Stimulated activated CD4-positive, alpha-beta T cell treated with anti-CD3 and anti-CD28 coated beads, Interleukin-1b, Interleukin-23, amount 100 ng/mL, for 24 hours (primary cell): ENCODE measurements at places on chromosomes 16 and 17.

DNA sequence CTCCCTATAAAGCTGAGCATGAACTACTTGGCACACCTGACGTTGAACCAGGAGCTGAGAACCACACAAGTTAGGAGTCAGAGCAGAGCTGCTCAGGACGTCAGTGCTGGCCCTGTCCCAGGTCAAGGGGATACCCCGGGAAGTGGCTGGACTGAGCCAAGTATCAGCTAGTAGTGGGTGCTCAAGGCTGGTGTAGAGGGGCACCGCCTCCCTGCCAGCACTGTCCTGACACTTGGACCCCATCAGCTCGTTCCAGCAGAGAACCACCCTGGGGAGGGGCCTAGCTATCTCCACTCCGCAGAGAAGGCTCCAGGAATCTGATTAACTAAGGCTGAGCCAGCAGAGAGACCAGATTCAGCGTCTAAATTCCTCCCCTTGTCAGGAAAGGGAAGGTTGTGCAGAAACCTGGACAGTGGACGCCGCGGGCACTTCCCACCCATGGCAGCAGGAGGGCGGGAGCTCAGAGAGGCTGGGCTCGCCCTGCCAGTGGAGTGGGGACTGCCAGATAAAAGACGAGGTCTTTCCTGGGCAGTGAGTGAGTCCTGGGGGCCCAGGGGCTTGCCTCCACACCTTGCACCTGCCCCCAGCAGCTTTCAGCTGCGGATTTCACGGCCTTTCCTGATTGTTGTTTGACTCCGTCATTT, 21.0 kb downstream of the C16orf90 start:
- no peak for DNase-seq

DNA sequence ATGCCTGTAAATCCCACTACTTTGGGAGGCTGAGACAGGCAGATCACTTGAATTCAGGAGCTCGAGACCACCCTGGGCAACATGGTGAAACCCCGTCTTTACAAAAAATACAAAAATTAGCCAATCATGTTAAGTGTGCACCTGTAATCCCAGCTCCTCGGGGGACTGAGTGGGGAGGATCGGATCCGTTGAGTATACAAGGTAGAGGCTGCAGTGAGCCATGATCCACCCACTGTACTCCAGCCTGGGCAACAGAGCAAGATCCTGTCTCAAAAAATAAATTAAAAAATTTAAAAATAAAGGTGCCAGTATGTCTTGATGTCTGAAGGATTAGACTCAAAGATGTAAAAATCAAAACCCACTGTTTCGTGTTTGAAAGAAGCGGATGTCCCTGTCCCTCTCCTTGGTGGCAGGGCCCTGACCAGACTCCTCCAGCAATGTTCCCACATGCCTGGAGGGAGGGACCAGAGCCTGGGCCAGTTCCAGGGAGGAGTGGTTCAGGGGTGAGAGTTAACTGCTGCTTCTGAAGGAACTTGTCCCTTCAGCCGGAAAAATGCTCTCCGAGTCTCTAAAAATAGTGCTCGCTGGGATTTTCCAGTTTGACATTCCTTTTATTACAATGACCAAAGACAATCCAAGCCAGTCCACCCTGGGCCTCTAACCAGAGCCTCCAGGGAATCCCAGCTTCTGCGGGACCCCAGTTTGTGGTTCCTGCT, 9.4 kb upstream of the CMTM4 start:
- no peak for DNase-seq

DNA sequence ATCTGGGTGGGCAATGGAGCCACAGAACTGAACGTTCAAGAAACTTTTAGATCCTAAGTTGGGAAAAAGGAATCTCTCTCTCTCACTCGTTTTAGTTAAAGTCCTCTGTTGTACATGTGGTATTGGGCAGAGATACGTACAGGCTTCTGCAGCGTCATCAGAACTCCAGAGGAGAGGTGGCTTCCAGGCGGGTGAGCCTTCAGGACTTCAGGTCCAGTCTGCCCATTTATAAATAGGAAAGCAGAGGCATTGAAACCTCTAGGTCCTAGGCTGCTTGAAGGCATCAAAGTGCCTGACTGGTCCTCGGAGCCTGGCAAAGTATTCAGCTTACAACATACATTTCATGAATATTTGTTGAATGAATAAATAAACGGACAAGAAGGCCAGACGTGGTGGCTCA, 8.1 kb upstream of the TNFRSF13B start:
- no peak for DNase-seq

GRCh38 chr16:2039274-2040031, 8.2 kb downstream of the NTHL1 start:
- no peak for DNase-seq

GRCh38 chr16:1407753-1408152, 6.8 kb downstream of the UNKL start:
- DNase-seq, result no peak

DNA sequence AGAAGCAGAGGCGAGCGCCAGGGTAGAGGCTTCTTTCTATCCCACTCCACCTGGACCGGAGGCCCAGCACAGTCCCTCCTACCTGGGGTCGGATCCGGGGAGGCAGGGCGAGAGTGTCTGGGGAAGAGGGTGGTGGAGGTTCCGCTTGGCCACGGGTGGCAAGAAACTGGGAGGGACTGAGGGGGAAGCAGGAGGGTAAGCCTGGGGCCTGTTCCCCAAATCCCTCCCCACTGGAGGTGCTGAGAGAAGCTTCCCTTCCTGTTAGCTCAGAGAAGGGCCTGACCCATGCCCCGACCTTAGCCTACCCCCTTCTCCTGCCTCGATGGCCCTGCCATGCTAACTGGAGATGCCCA, 1.8 kb upstream of the TPPP3 start:
- no peak for DNase-seq

DNA sequence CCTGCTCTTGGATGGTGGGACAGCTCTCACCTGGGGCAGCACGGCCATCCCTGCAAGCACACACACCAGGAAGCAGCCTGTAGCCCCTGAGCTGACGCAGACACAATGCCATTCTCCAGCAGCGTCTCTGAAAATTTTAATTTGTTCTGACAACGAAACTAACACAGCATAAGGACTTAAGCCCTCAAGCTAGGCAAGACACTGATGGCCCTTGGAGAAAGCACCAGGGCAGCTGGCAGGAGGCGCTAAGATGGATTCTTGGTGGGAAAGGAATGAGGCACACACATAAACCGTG, 2.7 kb upstream of the LIMD2 start:
- DNase-seq, result no peak

DNA sequence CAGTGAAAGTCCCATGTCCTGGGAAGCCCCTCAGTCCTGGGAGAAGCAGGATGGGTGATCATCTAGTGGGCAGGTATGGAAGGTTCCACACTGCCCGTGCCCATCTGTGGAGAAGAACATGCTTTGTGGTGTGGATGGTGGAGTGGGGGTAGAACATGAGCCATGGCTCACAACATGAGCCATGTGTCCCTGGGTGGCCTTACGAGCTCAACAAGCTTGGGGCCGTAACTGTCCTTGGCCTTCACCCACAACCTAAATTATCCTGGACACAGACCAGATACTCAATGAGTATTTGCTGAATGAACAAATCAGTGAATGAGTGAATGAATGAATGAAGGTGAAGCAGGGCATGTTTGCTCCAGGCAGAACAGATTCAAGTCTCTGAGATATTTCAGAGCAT, 13.5 kb downstream of the SOX8 start:
- DNase-seq, result no peak

- DNase-seq, result no peak
Observed at GRCh38 chr16:19876501-19877059, 8.1 kb downstream of the GPRC5B start.

- no peak for DNase-seq
Observed at GRCh38 chr16:64094181-64094965, 1027.5 kb downstream of the CDH11 start.

GRCh38 chr16:3643095-3643730, 11.3 kb upstream of the DNASE1 start:
- no peak for DNase-seq

DNA sequence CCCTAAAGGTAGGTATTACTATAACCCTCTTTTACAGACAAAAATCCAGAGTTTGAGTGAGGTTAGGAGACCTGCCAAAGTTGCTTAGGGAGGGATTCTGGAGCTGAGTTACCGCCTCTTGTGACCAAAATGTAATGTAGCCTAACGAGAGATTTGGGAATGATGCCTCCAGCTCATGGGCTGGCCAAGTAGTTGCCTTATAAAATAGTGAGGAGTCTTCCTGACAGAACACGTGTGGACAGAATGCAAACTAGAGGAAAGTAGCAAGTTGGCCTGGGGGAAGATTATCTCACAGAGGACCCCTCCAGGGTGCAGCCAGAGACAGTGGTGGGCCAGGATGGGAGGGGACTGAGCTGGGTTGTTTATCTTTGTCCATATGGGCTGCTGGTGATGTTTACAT, 543.7 kb upstream of the CDH11 start:
- no peak for DNase-seq

DNA sequence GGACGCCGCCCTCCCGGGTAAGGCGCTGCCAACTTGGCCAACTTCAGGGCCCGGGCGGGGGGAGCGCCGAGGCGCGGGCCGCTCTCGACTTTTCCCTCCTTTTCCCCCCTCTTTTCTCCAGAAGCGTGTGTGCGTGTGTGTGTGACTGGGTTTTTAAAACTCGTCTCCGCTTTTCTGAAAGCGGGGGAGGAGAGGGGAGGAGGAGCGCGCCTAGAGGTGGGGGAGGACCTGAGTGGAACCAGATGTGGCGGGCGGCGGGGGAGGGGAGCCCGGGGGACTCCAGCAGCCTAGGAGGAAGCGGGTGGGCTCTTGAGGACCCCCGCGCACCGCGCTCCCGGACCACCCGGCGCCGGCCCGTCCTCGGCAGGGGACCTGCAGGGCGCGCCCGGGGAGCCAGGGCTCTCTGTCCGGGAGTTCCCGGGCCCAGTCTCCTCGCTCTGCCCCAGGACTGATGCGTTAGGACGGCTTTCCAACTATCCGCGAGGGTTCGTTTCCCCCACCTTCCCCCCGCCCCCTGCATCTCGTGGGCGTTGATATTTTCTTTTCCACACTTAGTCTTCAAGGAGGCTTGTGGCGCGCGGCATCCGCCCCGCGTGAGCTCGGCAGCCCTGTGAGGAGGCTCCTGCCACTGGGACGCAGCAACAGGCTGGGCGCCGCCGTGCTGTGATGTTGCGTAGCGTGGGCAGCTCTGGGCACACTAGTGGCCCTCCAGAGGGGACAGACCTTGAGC, 599 bp downstream of the MRC2 start:
- no peak for DNase-seq

GRCh38 chr17:72358465-72358864, 237.6 kb downstream of the SOX9 start:
- no peak for DNase-seq

- no peak for DNase-seq
Observed at GRCh38 chr16:24728011-24728410, 1.4 kb upstream of the TNRC6A start.

DNA sequence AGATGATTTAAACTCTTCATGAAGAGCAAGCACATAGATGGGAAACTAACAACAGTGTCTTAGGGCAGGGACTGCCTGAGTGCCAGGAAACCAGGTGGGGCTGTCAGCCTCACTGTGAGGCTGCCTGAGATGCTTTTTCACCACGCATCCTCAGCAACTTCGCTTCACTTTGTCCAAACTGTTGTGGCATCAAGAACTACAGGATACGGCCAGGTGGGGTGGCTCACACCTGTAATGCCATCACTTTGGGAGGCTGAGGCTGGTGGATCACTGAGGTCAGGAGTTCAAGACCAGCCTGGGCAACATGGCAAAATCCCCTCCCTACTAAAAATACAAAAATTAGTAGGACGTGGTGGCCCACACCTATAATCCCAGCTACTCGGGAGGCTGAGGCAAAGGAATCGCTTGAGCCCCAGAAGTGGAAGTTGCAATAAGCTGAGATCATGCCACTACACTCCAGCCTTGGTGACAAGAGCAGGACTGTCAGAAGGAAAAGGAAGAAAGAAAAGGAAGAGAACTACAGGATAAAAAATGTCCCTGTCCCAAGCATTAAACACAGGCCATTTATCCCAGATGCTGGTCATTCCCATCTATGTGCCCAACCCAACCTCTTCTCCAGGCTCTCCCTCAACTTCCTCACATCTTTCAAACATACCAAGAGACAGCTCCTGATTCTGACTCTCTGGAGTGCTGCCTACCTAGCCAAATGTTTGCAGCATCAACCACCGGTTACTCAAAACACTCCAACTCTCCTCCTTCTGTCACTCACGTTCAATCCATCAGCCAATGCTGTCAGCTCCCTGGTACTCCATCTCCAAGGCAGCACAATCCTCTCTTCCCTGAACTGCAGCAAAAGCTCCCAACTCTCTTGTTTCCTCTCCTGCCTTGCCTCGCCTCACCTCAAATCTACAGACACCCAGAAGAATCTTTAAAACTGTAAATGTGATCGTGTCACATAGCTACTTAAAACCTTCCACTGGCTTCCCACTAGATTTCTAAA, 1.6 kb downstream of the EIF4A3 start:
- no peak for DNase-seq

DNA sequence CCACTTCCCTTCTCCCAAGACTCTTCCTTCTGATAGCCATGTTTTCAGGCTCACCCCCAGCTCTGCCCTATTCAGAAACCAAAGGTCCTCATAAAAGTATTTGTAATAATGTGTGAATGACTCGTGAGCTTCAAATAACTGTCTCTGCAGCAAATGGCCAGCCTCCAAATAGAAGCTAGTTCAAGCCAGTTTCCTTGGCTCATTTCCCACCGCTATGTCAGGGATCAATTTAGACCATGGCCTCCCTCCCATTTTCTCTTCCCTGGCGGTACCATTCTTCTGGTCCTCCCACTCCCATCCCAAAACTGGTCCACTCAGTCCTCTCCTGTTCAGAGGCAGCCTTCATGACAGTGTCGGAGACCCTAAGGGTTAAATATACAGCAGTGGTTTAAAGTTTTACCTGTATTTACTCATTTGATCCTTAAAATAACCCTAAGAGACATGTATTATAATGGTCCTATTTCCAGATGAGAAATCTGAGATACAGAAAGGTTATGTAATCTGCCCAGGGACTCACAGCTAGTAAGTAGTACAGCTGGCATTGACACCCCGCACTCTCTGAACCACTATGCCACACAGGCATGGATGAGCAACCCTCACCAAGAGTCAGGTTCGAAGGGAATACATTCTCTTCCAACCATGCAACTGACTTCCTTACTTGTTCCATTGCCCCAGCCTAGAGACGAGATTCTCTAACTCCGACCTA, 42.9 kb downstream of the GAS7 start:
- DNase-seq, result no peak
